ENCODE measurements at places on chromosomes 12 and 14.

DNA sequence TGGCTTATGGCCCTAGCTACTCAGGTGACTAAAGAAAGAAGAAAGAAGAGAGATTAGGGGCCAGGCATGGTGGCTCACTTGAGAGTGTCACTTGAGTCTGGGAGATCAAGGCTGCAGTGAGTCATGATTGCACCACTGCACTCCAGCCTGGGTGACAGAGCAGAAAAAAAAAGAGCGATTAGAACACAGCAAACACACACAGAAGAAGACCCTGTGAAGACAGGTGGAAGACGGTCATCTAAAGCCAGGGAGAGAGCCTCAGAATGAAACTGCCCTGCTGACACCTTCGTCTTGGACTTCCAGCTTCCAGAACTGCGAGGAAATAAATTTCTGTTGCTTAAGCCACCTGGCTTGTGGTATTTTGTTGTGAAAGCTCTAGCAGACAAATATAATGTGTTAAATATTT is 17.5 kb upstream of the PPP1CC start:
- DNase-seq = no peak

DNA sequence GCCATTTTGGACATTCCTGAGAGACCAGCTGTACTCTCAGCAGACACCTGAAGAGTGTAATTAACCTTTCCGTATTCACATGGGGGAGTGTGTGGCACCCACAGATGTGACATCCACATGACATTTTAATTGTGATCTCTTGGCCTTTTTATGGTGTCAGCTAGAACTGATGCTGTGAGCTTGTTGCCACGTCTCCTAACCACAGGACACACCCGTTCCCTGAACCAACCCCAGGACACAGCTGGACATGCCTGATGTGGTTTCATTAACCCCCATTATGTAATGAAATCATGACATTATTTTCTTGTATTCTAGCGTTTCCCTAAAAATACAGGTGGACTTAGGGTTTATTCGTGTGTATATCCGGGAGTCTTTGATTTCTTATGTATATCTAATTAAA is 1036.1 kb downstream of the TMEM121 start:
- no peak for DNase-seq

DNA sequence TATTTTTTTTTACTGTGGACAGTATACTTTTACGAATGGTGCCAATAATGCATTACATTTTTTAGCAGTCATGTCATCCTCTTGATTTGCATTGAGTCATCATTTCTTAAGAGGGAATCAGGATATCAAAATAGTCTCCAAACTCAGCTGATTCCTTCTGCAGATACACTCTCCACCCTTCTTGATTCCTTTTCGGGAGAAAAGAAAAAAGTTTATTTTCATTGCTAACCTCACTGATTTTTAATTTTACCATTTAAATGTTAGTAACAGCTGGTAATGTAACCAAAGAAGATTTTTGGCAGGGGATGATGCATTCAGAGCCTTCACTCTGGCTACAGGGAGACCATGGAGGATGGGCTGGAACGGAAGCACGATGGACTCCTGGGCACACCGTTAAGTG is 47.5 kb downstream of the MRPL42 start:
- DNase-seq = peak; percentile 68

DNA sequence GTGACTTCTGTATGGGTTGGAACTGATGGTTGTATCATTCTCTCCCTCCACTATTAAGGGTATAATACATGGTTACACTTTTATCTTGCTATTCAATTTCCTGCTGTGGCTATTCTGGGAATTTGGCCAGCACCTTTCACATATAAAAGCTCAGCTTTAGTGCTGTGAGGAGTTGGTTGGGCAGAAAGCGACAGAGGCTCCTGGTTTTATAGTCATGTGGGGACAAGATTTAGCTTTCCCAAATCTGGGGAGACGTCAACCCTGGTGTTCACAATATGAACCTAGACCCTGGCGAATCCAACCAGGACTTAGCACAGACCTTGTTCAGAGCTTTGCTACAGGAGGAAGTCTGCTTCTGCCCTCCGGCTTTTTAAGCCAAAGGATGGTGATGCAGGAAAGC is 36.5 kb downstream of the FOS start:
- DNase-seq = no peak

DNA sequence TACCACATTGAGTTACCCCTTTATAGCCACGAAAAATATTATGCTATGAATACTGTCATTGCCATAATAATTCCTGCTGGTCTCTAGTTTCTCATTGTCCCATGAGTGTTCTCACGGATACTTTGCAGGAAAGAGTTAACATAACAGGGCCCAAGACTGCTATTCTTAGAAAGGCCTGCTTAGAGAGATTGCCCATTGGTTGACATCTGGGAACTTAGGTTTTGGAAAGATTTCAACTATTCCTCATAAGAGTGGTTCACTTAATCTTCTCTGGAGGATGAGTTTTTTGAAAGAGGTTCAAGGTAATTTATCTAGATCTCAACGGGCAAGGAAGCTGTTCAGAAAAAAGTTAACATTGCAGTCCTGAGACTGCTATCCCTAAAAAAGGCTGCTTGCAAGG is 18.4 kb upstream of the PRPF39 start:
- no peak for DNase-seq

- DNase-seq = no peak
Observed at GRCh38 chr12:96220902-96221301, 26.7 kb downstream of the ELK3 start.

- DNase-seq = no peak
Observed at GRCh38 chr12:61999311-61999710, 260.9 kb upstream of the USP15 start.

- no peak for DNase-seq
Observed at GRCh38 chr12:41510470-41510869, 322.4 kb downstream of the PDZRN4 start.

All from AG04449 (cell line).